ENCODE measurements at places on chromosomes 13 and 19.
A peak's percentile ranks its signal among the peaks of the same experiment; 100 is the strongest.

DNA sequence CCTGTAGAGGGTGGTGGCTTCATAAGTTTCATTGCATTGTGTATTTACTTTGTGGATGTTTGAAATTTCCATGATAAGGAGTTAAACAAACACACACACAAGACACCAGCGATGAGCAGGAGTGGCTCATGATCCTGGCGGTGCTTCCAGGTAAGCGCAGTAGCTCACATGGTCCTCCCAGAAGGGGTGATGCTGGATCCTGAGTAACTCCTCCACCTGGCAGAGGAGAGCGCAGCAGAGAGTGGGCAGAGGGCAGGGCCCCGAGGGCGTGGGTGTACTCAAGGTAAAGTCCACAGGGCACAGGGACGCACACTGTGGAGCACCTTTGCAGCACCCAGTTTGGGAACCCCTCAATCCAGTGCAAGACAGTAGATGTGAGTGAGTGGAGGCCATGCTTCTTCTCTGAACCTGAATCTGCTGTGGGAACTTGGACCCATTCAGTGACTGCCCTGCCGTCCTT is 54.0 kb downstream of the RFX2 start:
- no peak for DNase-seq

GRCh38 chr19:45001087-45001739 is at the start of gene RELB:
RELB (plus strand) TSS chr19:45001464; CDS start chr19:45001580, 116 bp downstream.
- peak; percentile 96 for DNase-seq

GRCh38 chr19:39196860-39197562 is at the start of gene NCCRP1:
NCCRP1 (plus strand) TSS chr19:39196964; CDS start chr19:39196983, 19 bp downstream.
- DNase-seq = no peak

DNA sequence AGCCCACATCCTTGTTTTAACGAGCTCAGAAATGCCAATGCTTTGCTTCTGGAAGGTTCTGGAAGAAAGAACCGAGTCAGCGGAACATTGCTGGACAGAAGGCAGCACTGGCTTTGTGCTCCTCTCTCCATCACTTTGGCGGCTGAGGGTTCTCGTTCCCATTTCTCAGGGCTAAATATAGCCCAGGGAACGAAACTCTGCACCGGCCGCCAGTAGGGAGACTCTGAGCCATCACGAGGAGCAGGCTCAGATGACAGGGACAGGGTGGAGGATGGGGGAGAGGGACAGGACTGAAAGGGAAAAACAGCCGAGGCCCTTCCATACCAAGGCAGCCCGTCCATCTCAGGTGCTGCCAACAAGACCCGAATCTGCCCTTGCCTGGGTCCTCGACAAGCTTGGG is 166.4 kb downstream of the CACNA1A start:
- no peak for DNase-seq

DNA sequence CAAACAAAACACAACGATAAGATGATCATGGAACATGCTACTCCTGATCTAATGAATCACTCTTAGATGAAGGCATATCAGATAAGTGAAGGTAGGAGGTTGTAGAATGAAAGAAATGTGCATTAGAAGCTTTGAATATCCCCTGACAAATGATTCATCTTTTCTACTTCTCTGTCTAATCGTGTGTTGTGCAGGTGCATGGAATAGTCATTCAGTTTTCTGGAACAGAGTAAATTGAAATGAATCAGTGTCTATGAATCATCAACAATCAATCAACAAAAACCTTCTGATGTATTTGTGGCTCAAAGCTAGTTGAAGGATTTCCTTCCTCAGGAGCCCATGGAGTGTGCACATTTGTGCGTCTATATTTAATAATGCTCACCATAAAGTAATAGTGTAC is 1290.4 kb upstream of the PCDH20 start:
- DNase-seq = no peak

GRCh38 chr13:59250336-59251189 is 913.2 kb downstream of the DIAPH3 start:
- no peak for DNase-seq

GRCh38 chr19:11125994-11126685 is 29.4 kb downstream of the SPC24 start:
- peak; percentile 53 for DNase-seq

GRCh38 chr19:2500841-2501261 is 24.9 kb downstream of the GADD45B start:
- no peak for DNase-seq

- DNase-seq = no peak
Measured at GRCh38 chr13:94703271-94703670, 9.1 kb downstream of the SOX21 start.

DNA sequence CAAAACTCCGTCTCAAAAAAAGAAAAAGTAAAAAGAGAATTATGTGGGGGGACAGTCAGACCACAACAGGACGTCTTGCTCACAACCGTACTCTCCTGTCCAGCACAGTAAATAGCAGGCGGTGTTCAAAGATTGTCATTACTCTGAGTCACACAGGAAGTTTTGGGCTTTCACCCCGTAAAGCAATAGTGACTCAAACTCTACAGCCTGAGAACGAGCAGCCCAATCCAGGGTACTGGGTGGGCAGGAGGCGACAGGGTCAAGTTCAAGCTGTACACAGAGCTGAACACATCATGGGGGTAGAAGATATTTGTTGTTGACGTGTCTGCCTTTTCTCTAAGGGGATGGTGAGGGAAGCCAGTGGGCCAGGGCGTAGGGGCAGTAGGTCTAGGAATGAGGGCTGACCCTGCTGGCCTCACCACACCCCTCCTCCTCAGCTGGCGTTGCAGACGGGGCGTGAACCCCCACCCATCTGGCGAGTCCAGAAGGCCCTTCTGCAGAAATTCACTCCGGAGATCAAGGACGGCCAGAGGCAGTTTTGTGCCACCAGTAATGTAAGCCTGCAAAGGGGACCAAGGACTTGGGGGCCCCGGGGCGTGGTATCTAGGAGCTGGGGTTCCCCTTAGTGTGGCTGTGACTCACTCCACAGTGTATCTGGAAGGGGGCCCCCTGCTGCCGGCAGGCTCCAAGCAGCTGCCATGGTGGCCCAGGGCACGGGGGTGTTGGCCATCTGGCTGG is 23.3 kb downstream of the PRR12 start:
- no peak for DNase-seq

DNA sequence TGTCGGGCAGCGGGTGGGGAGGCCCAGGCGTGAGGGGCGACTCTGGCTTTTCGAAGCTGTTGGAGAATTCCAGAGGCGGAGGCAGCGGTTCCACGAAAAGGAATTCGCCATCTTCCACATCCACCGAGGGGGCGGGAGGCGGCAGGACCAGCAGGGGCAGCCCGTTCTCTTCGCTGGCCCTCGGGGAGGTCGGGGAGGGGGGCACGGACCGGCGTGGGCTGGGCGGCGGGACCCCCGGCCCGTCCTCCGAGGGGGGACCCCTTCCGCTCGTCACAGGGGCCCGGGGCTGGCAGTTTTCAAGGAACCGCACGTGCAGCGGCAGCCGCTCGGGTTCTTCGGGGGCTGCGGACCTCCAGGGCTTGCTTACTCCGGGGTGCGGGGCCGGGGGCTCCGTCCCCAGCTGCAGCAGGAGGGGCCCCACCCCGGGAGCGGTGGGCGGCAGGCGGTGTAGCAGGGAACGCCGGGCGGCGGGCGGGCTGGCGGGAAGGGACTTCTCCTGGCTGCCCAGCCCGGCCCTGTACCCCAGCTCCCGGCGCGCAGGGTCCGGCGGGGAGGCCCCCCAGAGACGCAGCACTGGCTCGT is 18.0 kb downstream of the C19orf81 start:
- DNase-seq = no peak

GRCh38 chr19:15154002-15154612 is 46.7 kb downstream of the NOTCH3 start:
- no peak for DNase-seq

GRCh38 chr13:109963960-109964563 is 177.7 kb upstream of the IRS2 start:
- no peak for DNase-seq

DNA sequence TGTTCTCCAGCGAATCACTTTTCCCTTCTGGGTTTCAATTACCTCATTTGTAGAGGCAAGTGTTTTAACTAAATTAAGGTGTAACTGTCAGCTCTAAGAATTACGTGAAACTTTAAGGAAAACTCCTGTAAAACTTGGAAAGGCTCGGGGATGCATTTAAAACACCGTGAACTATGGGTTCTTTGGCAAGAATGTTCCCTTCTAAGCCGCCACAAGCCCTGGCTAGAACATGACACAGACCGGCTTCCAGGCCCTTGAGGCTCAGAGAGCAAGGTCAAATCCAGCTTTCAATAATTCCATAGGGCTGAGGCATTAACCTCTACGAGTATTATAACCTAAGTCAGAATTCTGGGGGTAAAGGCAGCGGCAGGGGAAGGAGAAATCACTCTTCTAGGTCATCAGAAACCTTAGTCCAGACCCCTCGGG is 685 bp downstream of the VWA8 start:
- DNase-seq = no peak

- no peak for DNase-seq
Measured at GRCh38 chr19:15099017-15099582, 8.1 kb upstream of the SYDE1 start.

DNA sequence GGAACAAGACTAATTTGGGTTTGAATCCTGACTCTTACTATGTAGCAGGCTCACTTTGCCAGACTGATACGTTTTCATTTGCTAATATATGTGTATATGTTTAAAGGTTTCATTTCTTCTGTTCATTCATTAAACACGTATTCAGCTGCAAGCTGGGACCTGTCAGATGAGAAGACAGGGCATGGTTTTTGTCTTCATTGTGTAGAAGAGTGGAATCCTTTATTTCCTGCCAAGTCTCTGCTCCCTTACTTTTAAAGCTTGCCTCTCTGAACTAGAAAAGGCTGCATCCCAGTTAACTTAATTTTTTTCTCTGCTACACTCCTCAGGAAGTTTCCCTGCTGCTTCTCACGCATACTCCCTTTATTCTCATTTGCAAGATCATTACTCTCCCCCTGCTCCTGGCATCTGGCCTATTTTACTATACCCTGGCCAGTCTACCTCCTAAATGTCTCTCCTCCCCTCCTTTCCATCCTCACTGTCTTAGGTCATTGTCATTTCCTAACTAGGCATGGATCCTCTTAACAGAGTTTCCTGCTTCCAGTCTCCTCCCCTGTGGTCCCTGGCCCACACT is 141.0 kb upstream of the TMTC4 start:
- DNase-seq = no peak

All from CD8-positive, alpha-beta memory T cell (primary cell).